ENCODE measurements at places on chromosomes 12 and 14.

DNA sequence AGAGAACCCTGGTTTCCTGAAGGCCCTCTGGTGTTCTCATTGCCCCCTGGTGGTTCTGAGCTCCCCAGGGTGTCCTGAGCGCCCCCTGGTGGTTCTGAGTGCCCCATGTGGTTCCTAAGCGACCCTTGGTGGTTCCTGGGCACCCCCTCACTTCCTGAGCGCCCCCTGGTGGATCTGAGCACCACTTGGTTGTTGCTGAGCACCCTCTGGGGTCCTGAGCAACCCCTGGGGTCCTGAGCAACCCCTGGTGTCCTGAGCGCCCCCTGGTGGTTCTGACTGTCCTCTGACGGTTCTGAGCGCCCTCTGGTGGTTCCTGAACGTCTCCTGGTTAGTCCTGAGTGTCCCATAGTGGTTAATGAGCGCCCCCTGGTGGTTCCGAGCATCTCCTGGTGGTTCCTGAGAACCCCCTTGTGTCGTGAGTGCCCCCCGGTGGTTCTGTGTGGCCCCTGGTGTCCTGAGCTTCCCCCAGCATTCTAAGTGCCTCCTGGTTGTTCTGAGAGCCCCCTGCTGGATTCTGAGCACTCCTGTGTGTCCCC lies 568.3 kb downstream of the TMEM121 start:
- DNase-seq, result no peak

DNA sequence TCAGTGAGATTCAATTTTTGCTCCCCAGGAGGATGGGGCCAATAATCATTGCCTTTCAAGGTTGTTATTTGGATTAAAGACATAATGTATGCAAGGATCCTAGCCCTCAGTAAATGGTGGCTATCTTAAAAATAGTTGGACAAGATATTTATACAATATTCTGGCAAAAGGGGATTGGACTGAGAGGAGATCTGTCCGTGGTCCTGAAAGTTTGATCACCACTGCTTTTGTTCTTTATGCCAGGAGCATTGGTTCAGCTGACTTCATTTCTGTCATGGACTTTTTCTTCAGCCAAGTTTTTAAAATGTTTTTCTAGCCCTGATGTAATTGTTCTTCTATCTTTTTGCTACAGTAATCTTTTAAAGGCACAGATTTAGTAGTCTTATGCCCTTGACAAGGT lies 70.2 kb upstream of the TCL1A start:
- no peak for DNase-seq

GRCh38 chr12:129028844-129029243 lies 175.6 kb downstream of the GLT1D1 start:
- no peak for DNase-seq

DNA sequence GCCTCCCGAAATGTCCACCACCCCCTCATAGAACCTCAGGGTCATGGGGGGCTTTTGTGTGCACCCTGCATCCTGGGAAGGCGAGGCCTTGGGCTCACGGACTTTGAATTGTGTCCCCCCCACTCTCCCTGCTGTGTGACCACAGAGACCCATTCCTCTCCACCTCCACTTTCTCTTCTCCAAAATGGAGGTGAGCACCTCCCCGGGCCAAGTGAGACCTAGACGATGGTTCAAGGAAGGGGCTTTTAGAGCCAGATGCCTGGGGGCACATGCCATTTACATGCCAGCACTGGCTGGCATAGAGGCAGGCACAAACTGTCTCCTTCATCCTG lies 33.5 kb downstream of the CYP46A1 start:
- no peak for DNase-seq

All from stimulated activated CD8-positive, alpha-beta memory T cell treated with anti-CD3 and anti-CD28 coated beads, Interleukin-4, amount 100 ng/mL, for 1 hour (primary cell).